Eye (tissue), 1 donor: ENCODE measurements at places on chromosomes 2 and 18.

GRCh38 chr2:54639609-54640008, 83.9 kb upstream of the EML6 start:
- no peak for DNase-seq

- DNase-seq: peak; percentile 68
Measured at GRCh38 chr2:115162494-115163293, 720.3 kb downstream of the DPP10 start.

- DNase-seq: no peak
Measured at GRCh38 chr18:26519114-26519513, 29.2 kb downstream of the KCTD1 start.

GRCh38 chr2:169173876-169174275, 104.5 kb downstream of the DHRS9 start:
- no peak for DNase-seq

- no peak for DNase-seq
Measured at GRCh38 chr18:45245091-45245511, 370.2 kb upstream of the SLC14A2 start.

- DNase-seq: no peak
Measured at GRCh38 chr2:9114458-9114857, 92.2 kb upstream of the ASAP2 start.

DNA sequence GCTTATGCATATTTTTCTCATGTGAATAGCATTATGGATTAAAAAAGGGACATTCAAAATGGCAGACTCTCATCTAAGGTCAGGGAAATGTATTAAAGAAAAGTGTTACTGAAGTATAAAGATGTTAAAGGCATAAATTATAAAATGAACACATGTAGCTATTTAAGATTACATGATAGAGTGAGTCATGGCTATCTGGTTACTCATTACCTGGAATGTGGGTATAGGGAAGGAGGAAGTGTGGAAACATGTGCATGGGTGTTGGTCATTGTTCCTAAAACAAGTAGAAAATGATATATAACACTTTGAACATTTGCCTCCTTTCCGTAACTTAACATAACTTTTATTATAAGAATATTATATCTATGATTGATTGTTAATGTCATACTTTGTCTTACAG, 66.4 kb downstream of the MYO1B start:
- no peak for DNase-seq
